ENCODE measurements at places on chromosomes 1 and 21.

DNA sequence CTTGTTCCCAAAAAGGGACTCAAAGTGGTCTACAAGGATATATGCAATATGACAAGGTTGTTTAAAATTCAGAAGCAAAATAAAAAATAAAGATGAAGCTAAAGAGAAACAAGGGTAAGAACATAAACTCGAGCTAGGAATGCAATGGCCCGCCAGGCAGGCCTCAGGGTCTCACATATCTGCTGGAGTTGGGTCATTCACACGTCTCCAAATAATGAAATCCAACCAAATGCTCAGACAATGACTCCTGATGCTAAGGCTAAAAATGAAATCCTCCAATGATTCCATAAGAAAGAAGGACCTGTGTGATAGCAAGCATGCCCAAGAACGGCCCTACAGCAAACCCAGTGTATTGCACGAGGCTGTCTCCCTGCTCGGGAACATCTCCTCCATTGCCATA, 153.3 kb upstream of the ETS2 start:
- DNase-seq: no peak

DNA sequence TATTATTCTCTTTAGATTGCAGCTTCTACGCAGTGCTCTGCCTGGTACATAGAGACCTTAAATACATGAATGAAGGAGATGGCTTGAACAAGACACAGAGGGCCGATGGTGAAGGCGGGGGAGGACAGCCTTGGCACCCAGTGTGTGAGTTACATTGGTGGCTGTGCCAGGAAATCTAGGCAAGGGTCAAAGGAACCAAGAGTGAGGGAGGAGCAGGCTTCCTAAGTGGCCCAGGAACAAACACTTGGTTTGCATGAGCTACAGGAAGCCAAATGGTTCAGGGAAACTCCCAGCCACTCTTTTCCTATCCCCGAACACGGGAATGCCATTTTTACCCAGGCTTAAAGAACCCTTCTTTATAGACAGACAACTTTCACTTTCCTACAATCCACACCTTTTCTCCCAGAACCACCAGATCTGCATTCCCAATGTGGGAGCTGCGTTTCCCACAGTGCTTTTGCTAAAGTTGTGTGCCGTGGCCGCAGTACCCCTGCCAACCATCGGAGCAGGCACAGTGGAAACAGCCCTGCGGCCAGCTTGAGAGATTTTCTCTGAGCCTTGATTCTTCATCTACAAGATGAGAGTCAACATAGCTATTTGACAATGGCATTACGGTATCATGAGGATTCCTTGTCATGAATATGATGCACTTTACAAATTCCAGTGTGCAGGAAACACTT, 3.5 kb upstream of the CLEC20A start:
- no peak for DNase-seq

DNA sequence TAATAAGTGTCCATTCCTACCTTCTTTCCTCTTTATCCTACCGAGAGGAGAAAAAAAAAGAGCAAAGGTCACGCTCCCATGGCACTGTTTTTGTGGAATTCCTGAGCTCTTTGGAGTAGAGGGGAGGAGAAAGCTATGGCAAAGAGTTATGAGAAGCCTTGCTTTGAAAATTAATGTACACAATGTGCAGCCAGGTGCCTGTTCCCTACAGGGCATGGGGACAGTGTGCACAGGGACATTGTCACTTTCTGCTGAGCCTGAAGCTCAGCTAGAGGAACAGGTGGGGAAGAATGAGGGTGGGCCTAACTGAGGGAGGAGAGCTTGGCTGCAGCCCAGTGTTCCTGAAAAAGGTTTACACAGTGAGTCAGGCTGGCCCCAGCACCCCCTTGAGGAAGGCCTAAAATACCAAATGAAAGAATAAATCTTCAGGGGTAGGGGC, 66.1 kb downstream of the PLXNA2 start:
- DNase-seq: no peak

DNA sequence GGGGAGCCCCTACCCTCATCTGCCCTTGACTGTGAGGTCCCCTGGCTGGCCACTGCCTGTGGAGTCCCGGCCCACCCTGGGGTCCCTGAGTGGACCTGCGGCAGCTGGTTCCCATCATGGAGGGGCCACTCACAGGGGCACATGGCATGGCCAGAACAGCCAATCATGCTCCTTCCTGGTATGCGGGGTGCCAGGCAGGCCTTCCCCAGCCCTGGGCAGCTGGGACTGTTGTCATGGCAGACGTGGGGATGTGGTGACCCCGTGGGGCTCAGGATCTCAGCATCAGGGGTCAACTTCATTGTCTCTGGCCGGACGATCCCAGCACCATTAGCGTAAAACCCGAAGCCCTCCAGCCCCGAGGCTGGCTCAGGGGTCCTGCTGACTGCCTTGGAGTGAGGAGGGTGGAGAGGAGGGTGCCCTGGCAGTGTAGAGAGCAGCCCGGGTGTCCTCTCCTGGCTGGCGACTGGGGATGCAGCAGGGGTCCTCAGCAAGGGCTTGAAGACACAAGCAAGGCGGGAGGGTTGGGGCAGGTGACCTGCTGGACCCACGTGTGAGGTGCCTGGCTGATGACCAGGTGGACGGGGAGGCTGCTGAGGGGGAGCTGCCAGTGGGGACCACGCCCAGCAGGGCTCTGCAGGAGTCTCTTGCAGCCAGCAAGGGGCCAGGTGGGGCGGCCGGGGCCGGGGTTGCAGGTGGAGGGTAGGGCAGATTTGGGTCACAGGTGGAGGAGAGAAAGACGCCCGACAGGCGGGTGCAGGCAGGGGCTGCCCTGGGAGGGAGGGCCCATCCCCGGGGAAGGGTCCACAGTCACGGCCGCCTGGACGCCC, 45.1 kb downstream of the TRIM11 start:
- DNase-seq: no peak

- DNase-seq: no peak
These were observed 77.4 kb downstream of the S1PR1 start for GRCh38 chr1:101314244-101314643.

GRCh38 chr1:61055110-61055614, 27.2 kb upstream of the NFIA start:
- DNase-seq: no peak

DNA sequence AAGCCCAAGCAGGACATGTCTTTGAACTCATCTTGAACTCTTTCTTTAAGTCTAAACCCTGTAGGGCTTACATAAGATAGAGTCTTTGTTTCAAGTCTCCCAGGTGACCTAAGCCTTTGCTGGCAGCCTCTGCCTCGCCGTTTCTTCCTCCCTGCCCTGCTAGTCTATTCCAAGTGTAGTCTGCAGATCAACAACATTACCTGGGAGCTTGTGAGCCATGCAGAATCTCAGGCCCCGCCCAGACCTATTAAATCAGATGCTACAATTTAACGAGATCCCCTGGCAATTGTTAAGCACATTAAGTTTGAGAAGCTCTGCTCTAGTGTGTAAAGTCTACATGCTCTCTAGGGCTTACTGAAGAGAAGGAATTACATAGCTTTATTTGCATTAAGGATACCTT, 271.6 kb downstream of the PBX1 start:
- no peak for DNase-seq

DNA sequence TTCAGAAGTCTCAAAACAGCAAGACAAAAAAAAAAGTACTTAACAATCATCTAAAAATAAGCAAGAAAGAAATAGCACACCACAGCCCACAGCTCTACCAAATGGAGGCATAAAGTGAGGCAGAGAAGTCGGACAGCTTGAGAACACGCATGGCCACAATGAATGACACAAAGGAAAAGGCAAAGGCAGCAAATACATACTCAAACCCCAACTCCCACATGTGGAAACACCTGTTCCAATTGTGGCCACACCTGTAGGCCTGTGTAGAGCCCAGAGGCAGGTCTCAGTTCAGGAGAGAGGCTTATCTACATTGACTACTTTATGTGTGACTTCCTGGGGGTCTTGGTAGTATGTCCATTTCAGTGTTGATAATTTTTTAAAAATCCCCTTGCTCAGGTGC, 543.5 kb downstream of the LMO4 start:
- no peak for DNase-seq

GRCh38 chr1:182877842-182878241, 38.7 kb downstream of the DHX9 start:
- no peak for DNase-seq

GRCh38 chr1:5831600-5832335, 160.5 kb downstream of the NPHP4 start:
- DNase-seq: no peak

DNA sequence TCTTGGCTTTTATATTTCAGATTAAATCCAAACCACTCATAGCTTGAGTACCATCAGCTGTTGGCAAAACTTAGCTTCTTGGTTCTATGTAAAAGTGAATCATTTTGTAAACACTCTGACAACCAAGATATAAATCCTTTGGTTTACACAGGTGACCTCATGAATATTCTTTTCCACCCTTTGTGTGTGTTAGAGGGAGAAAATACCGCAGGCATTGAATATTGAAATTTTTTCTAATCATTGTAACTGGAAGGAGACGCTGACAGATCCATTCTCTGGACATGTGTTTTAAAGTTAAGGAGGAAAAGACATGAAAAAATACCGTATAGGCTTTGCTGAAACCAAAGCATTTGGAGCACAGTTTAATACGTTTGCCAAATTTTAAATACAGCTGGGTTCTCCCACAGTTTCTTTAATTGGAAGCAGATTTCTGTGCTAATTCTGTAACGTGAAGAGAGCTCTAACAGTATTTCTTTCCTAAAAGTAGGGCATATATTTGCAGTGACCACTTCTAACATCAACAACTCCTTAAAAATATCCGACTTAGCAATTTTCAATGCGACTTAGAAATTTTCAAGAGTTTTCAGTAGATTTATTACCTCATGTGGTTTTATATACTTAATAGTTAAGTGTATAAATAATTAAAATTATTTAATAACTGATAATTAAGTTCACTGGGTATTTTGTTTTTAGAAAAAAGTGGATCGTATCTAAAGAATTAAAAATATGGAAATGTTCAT, 388.2 kb downstream of the USP25 start:
- no peak for DNase-seq

- no peak for DNase-seq
These were observed 14.5 kb downstream of the HMGB4 start for GRCh38 chr1:33878392-33878791.

- DNase-seq: no peak
These were observed 2.0 kb downstream of the IFNLR1 start for GRCh38 chr1:24185076-24185475.

DNA sequence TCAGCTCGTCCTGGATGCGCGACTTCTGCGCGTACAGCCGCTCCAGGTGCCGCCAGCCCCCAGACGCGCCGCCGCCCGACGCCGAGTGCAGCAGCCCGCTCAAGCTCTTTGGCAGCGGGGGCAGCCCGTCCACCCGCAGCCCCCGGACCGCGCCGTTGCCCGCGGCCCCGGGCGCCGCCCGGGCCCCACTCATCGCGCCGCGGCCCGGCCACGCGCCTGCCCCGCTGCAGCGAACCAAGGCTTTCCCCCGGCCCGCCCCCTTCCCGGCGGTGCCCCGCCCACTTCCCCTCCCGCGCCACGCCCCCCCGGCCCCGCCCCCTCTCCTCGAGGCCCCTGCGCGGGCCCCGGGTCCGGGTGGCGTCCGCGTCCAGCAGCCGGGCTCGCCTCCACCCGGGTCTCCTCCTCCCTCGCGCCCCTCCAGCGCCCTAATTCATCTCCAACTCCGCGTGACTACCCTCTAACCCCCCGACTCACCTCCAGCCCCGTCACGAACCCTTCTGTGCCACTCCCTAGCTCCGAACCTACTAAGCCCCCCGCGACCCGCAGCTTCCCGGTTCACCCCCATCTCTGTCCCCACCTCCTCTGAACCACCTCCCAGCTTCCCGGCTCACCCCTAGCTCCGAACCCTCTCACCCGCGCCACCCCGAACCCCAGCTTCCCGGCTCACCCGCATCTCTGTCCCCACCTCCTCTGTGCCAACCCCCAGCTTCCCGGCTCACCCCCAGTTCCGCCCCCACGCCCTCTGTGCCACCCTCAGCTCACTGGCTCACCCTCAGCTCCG, at the start of gene FAM89A:
Gene FAM89A, minus strand, starts transcription at position 236 of the 781 bp plus-strand sequence. Its CDS starts 43 bp downstream, at position 193.
- peak; percentile 56 for DNase-seq

DNA sequence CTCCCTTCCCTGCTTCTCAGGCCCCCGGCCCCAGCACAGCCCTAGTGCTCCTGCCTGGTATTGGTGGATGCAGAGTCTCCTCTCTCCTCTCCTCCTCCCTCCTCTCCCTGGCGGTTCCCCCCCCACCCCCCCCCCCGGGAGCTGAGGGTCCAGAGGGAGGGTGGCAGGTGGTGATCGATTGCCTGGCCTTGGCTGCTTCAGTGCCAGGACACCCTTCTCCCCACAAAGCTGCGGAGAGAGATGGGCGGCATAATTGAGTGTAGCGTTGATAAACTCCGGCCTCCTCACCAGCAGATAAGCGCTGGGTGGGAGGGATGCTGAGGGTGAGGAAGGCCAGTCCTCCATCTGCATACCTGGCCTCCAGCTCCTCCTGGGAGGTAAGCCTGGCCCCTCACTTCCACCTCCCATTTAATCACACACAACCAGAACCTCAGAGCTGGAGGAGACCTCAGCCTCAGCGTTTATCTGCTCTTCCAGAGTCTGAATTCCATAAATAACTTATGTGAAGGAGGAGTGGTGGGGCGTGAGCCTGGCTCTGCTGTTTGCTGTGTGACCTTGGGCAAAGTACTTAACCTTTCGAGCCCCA, 60.8 kb downstream of the LRRN2 start:
- DNase-seq: no peak

DNA sequence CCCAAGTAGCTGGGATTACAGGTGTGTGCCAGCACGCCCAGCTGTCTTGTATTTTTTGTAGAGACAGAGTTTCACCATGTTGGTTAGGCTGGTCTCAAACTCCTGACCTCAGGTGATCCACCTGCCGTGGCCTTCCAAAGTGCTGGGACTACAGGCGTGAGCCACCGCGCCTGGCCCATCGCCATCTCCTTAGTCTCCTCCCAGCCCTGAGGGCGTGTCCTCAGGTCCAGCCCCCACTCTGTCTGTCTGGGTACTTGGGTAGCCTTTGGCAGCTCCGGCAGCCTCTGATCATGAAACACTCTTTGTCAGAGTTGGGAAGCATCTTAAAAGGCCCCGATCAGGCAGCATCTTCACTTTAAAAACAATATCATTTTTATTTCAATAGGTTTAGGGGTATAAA, 90.3 kb upstream of the DISP3 start:
- no peak for DNase-seq

- DNase-seq: no peak
These were observed 119.9 kb downstream of the KCNJ15 start for GRCh38 chr21:38376693-38377092.

- no peak for DNase-seq
These were observed 18.0 kb downstream of the KIAA1614 start for GRCh38 chr1:180930687-180931086.

GRCh38 chr1:210915890-210916507, 217.9 kb downstream of the KCNH1 start:
- no peak for DNase-seq

DNA sequence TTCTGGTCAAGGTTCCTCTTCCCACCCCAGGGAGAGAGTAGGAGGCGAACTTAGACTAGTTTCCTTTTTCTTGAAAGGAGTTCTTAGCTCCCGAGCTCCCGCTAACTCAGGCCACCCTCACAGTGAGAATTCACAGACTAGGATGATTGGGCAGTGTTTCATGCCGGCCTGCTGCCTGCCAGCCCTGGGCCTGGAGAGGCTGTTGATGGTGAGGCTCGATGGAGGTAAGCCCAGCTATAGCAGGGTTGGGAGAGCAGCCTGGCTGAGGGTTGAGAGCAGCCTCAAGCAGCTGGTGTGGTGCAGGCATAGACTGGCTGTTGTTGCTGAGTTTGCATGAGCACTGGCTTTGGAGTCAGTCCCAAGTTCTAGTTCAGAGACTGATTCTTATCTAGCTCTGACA, 274.4 kb downstream of the MATN1 start:
- no peak for DNase-seq

- DNase-seq: no peak
These were observed 7.9 kb downstream of the PLPP3 start for GRCh38 chr1:56571448-56571847.

- DNase-seq: no peak
These were observed 61.0 kb downstream of the KCNK2 start for GRCh38 chr1:215143497-215143896.

GRCh38 chr1:84715342-84716019, 25.2 kb upstream of the SSX2IP start:
- no peak for DNase-seq

Data from stimulated activated CD8-positive, alpha-beta memory T cell treated with anti-CD3 and anti-CD28 coated beads, Interleukin-15, amount 100 ng/mL, for 1 hour (primary cell).